ENCODE measurements at places on chromosomes 6 and 20.

- H3K36me3 ChIP-seq, result no peaks in the 10 kb centered on the region
- H3K4me3 ChIP-seq, result no peak overlapping the region
- no peaks in the 10 kb centered on the region for H3K4me1 ChIP-seq
- no peak overlapping the region for H3K27ac ChIP-seq
- H3K27me3 ChIP-seq, result no peaks in the 10 kb centered on the region
- DNase-seq, result peak; percentile 79
Observed at GRCh38 chr20:54649511-54649962, 174.1 kb downstream of the DOK5 start.

GRCh38 chr6:138145402-138145801 is 16.3 kb upstream of the ARFGEF3 start:
- DNase-seq, result no peak
- no peaks in the 10 kb centered on the region for H3K4me1 ChIP-seq
- H3K36me3 ChIP-seq, result no peaks in the 10 kb centered on the region
- no peaks in the 10 kb centered on the region for H3K27me3 ChIP-seq

GRCh38 chr6:111858347-111858746 is 14.9 kb downstream of the FYN start:
- DNase-seq, result no peak
- peaks cover 2% of the 10 kb centered on the region for H3K4me1 ChIP-seq
- H3K36me3 ChIP-seq, result no peaks in the 10 kb centered on the region
- H3K27ac ChIP-seq, result no peak overlapping the region
- H3K4me3 ChIP-seq, result no peak overlapping the region

GRCh38 chr6:109087661-109088264 is 6.9 kb downstream of the SESN1 start:
- peaks cover 3% of the 10 kb centered on the region for H3K4me1 ChIP-seq
- no peaks in the 10 kb centered on the region for H3K27me3 ChIP-seq
- DNase-seq, result no peak
- H3K27ac ChIP-seq, result no peak overlapping the region
- no peaks in the 10 kb centered on the region for H3K36me3 ChIP-seq
- no peak overlapping the region for H3K4me3 ChIP-seq

- H3K27me3 ChIP-seq, result no peaks in the 10 kb centered on the region
- peaks cover 7% of the 10 kb centered on the region for H3K4me1 ChIP-seq
- peak; percentile 99 for DNase-seq
- peak overlapping the region; percentile 86 for H3K27ac ChIP-seq
Observed at GRCh38 chr6:2839195-2839981, 2.3 kb downstream of the SERPINB1 start.

- no peaks in the 10 kb centered on the region for H3K27me3 ChIP-seq
- no peaks in the 10 kb centered on the region for H3K4me1 ChIP-seq
- no peaks in the 10 kb centered on the region for H3K36me3 ChIP-seq
- H3K27ac ChIP-seq, result no peak overlapping the region
Observed at GRCh38 chr20:32638848-32639247, 34.9 kb downstream of the C20orf203 start.

DNA sequence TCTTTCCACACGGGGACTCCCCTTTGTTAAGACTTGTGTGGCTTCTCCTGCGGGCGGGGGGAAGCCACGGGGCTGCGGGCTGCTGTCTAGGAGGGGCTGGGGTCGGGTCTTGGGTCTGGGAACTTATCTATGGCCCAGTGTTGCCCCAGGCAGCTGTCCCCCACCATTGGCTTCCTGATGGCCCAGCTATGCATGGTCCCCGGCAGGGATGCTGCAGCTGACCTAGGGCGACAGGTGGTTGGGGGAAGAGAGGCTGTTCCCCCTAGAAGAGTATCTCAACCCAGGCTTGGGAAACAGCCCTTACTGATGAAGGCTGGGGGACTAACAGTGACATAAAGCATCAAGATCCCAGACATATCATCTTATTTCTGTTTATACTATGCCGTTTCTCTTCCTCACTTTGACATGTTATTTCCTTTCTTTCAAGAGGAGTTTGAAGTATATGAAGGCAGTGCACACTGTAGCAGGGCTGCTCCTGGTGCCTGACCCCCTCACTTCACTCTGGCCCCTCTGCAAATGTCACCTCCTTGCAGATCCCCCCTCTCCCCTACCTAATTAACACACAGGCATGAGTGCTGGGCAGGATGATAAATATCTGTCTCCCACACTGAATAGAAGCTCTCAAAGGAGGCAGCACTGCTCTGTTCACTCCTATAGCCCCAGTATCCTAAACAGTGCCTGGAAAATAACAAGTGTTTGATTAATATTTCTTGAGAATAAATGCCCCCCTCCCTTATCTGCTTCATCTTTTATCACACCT is 87.0 kb downstream of the HIVEP2 start:
- H3K27me3 ChIP-seq, result no peaks in the 10 kb centered on the region
- H3K27ac ChIP-seq, result no peak overlapping the region
- no peak for DNase-seq
- H3K36me3 ChIP-seq, result no peaks in the 10 kb centered on the region
- H3K4me1 ChIP-seq, result no peaks in the 10 kb centered on the region
- H3K4me3 ChIP-seq, result no peak overlapping the region

DNA sequence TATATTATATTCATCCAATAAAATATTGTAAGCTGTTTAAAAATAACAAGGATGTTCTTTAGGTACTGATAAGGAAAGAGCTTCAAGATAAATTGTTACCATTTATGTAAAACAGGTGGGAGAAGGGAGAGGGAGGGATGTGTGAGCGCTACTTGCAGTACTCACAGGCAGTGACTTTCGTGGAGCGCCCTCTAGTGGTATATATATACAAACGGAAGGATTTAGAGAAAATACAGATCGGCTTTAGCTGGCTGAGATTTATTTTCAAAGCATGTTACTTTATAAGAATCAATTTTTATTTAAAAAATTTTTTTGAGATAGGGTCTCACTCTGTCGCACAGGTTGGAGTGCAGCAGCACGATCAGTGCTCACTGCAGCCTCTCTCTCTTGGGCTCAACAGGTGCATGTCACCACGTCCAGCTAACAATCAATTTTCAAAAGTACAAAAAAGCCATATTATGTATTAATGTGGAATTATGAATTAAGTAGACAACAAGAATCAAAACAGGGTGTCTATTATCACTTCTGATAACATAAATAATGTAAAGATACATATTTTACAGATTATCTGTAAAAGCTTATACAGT is 3.3 kb upstream of the MOG start:
- no peaks in the 10 kb centered on the region for H3K4me1 ChIP-seq
- no peak overlapping the region for H3K27ac ChIP-seq
- peaks cover 15% of the 10 kb centered on the region for H3K27me3 ChIP-seq

DNA sequence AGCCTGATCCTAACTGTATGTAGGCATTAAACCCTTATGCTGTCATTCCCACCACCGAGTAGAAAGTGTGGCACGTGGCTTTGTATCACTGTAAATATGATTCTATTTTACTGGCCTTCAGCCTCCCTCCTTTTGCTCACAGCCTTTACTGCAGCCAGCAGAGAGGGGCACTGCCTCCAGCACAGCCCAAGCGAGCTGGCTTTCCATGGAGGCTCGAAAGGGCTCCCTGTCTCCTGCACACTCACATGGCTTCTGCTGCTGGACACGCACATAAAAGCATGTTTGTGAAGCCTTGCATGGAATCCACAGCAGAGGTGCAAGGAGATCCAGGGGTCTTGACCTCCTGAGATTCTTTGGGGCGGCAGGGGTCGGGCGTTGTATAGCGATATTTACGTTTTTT is 51.3 kb downstream of the RNASET2 start:
- H3K4me3 ChIP-seq, result no peak overlapping the region
- no peaks in the 10 kb centered on the region for H3K27me3 ChIP-seq
- no peaks in the 10 kb centered on the region for H3K36me3 ChIP-seq
- no peak overlapping the region for H3K27ac ChIP-seq
- no peaks in the 10 kb centered on the region for H3K4me1 ChIP-seq

DNA sequence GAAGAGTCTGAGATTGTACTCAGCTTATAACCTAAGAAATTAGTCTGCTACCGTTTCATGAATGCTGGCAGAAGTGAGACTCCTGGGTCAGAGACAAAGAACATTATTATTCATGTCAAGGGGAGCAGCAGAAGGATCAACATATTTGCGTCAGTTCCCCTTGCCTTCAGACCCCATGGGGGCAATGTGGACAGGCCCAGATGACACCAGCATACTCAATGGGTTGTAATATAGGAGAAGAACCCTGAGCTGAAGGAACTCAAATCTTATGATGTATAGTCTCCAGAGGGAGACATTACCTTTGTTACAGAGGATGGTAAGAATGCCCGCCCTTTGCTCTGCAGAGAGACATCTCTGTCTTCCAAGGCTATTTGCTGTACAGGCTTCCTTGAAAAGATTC is 384.4 kb downstream of the EPM2A start:
- no peak overlapping the region for H3K4me3 ChIP-seq
- H3K27ac ChIP-seq, result no peak overlapping the region
- DNase-seq, result no peak
- no peaks in the 10 kb centered on the region for H3K27me3 ChIP-seq

- H3K27me3 ChIP-seq, result no peaks in the 10 kb centered on the region
- H3K4me1 ChIP-seq, result no peaks in the 10 kb centered on the region
- H3K4me3 ChIP-seq, result no peak overlapping the region
- no peak for DNase-seq
- H3K27ac ChIP-seq, result no peak overlapping the region
Observed at GRCh38 chr6:114906096-114906495, 563.3 kb upstream of the HS3ST5 start.

DNA sequence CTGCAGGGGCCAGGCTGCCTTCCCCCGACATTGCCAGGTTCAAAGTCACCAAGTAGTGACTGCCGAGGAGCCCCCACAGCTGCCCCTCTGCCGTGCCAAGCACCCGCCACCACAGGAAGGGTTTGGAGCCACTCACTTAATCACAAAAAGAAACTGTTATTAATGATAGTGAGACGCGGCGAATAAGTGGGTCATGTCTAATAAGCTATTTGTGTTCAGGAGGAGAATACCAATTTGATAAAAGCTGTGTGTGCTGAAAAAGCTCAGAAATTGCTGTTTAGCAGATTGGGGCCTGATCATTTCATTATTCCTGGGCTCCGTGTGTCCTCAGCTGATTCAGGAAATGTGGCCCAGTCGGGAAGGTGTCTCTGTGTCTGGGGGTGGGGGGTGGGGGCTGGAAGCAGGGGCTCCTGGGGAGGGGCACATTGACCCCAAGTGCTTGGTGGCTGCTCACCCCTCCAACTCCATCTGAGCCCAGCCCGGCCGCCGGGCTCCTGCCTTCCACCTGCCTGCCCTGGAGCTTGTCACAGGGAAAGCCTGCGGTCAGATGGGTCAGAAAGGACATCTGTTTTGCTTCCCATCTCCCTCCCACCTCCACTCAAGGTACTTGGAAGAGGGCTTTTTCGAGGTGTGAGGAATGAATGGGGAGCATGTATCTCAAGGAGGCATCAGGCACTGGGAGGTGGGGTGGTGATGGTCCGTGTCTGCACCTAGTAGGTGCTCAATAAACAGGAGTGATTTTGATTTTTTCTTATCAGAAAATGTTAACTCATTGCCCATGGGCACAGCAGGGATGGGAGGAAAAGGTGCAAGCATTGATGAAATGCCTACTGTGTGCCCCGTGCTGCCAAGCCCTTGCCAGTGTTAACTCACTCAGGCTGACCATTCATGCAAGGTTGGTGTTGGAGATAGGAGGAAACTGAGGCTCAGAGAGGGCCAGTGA is 3.0 kb downstream of the VSTM2L start:
- H3K27me3 ChIP-seq, result peaks cover 42% of the 10 kb centered on the region
- H3K4me3 ChIP-seq, result no peak overlapping the region
- H3K27ac ChIP-seq, result no peak overlapping the region

DNA sequence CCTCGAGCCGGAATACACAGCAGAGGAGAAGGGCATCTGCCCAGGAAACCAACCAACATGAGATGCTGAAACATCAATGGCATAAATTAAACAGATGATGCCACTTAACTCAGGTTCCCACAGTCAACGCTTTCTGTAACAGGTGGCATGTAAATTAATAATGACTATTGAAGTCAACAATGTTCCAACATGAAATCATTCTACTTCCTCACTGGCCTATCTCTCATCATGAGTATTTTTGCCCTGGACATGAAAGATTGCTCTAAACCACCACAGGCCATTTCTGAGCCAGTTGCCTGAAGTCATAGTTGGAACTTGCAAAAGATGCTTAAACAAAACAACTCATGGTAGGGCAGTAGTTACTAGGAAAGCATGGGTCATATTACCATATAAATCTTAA is 397.9 kb upstream of the JARID2 start:
- no peak for DNase-seq
- H3K4me1 ChIP-seq, result no peaks in the 10 kb centered on the region
- no peaks in the 10 kb centered on the region for H3K36me3 ChIP-seq
- H3K27ac ChIP-seq, result no peak overlapping the region

- no peaks in the 10 kb centered on the region for H3K4me1 ChIP-seq
- peak within 1 kb of the TSS; percentile 92 for H3K4me3 ChIP-seq
- H3K36me3 ChIP-seq, result peaks cover 2% of the 10 kb centered on the region
- DNase-seq, result peak; percentile 66
- H3K27ac ChIP-seq, result peak within 1 kb of the TSS; percentile 89
Observed at GRCh38 chr6:31620586-31621319, at the start of gene PRRC2A. PRRC2A (plus strand) TSS chr6:31620715; CDS start chr6:31622790, 2,075 bp downstream.

GRCh38 chr6:111850295-111850937 is 22.8 kb downstream of the FYN start:
- no peak overlapping the region for H3K27ac ChIP-seq
- no peak for DNase-seq
- H3K27me3 ChIP-seq, result no peaks in the 10 kb centered on the region
- peaks cover 9% of the 10 kb centered on the region for H3K4me1 ChIP-seq

GRCh38 chr6:46626228-46626909 is 26.2 kb downstream of the CYP39A1 start:
- H3K27me3 ChIP-seq, result no peaks in the 10 kb centered on the region
- H3K36me3 ChIP-seq, result no peaks in the 10 kb centered on the region
- peak; percentile 37 for DNase-seq
- no peaks in the 10 kb centered on the region for H3K4me1 ChIP-seq

- H3K4me3 ChIP-seq, result peak overlapping the region; percentile 31
- H3K36me3 ChIP-seq, result no peaks in the 10 kb centered on the region
- no peak for DNase-seq
- H3K4me1 ChIP-seq, result peaks cover 37% of the 10 kb centered on the region
Observed at GRCh38 chr6:170292111-170292406, 1.2 kb upstream of the DLL1 start.

DNA sequence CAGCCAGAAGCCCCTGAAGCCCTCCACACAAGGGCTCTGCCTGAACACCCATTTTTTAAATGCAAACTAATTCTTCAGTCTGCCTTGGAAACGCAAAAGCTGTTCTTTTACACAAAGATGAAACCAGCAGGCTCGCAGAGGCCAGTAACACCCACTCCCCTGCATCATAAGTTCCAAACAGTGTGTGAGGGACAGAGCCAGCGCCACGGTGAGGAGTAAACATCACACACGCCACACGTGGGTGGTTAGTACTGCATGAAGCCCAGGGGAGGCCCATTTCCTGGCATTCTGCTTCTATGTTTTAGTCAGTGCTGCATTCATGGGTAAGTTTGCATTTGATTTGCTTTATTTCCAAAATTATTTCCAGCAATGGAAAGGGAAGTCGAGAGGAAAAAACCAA is 217.7 kb upstream of the RIN2 start:
- H3K4me3 ChIP-seq, result no peak overlapping the region
- H3K27ac ChIP-seq, result no peak overlapping the region
- DNase-seq, result no peak
- H3K4me1 ChIP-seq, result no peaks in the 10 kb centered on the region

- H3K4me3 ChIP-seq, result no peak overlapping the region
- no peak for DNase-seq
- no peaks in the 10 kb centered on the region for H3K36me3 ChIP-seq
Observed at GRCh38 chr20:60152792-60153191, 194.6 kb downstream of the CDH26 start.

DNA sequence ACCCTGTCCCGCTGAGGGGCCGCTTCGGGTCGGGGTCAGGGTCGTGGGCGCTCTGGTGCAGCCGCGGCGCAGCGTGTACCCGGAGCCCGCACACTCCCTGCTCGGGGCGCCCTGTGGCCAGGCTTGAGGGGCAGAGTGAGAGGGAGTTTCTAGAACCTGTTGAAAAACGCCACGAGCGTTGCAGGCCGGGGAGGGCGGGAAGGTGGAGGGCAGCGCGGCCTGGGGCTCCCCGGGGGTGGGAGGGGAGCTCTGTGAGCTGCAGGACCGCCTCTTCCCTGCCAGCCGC is 539 bp upstream of the BHLHE23 start:
- H3K4me3 ChIP-seq, result no peak overlapping the region
- no peaks in the 10 kb centered on the region for H3K36me3 ChIP-seq
- DNase-seq, result no peak
- no peak overlapping the region for H3K27ac ChIP-seq
